Pancreas (tissue), 10 donors: ENCODE measurements at places on chromosomes 7 and 10. TPM values are rescaled to one million over a fixed set of nuclear protein-coding genes. Genes with fewer than 3 reads are reported as not detected.

TRIM50 gene
- 27.0 TPM for total RNA-seq

P4HA1 gene
- 25.6 TPM for total RNA-seq

METTL27 gene
- 5.3 TPM for total RNA-seq

DGKI gene
- total RNA-seq = 0.04 TPM

SDHAF3 gene
- 6.1 TPM for total RNA-seq

DPYSL4 gene
- total RNA-seq = 0.57 TPM

DNA sequence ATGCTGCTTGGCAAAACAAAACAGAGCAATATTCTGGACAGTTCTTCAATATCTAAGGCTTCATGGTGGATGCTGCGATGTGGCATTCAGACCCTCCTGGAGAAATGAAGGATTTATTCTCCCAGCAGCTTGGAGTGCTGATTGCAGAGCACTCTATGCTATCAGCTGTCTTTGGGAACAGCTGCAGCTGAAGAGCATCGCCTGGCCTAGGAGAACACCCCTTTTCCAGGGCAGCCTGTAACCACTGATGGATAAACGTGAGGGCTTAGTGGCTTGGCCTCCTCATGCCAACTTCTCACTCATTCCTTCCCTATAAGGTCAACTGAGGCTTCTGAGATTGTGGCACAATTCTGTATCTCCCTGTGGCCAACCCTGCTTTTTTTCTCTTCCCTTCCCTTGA is 638.1 kb upstream of the CNTNAP2 start:
- DNase-seq = no peak

- DNase-seq = no peak
Measured at GRCh38 chr7:53209129-53209528, 173.7 kb downstream of the POM121L12 start.

DNA sequence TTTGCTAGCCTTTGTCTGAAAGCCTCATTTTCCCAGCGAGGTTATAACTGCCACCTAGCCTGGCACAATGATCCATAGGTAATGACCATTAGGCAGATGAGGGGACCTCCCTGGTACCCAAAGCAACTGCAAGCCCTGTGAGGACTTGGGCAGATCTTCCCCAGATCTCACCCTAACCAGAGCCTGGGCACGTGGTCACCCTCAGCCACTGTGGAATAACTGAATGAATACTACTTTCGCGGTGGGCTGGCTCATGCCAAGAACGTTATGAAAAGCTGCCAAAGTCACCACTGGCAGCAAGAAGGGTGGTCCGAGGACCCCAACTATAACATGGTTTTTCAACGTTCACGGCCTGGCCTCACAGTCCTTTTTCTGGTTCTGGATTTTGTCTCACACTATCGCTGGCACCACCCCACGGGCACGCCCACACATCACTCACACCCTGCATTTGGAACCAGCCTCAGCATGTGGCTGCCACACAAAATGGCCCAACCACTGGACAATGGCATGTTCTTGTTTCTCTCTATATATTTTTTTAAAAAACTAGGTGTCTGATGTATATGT is 3.4 kb downstream of the PRKAG2 start:
- DNase-seq = peak; percentile 28

DNA sequence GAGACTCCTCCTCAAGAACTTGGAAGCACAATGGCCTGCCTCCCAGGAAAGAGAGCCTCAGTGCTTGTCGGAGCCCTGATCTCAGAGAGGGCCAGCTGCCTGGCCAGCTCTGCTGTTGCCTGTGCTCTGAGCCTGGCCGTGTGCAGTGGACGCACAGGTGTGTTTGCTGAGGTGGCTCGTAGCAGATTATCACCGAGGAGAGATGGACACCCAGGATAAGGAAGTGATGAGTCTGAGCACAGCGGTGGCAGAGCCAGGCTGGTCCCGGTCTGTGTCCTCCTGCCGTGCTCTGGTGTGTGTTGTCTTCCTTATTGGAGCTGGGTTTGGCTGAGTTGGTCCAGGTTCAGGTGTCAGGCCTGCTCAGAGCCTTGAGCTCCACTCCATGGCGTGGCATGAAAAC is 208.5 kb downstream of the EBF3 start:
- no peak for DNase-seq

- DNase-seq = no peak
Measured at GRCh38 chr7:144468990-144469732, 65.7 kb upstream of the NOBOX start.

- no peak for DNase-seq
Measured at GRCh38 chr7:20188567-20188966, 28.6 kb downstream of the MACC1 start.

DNA sequence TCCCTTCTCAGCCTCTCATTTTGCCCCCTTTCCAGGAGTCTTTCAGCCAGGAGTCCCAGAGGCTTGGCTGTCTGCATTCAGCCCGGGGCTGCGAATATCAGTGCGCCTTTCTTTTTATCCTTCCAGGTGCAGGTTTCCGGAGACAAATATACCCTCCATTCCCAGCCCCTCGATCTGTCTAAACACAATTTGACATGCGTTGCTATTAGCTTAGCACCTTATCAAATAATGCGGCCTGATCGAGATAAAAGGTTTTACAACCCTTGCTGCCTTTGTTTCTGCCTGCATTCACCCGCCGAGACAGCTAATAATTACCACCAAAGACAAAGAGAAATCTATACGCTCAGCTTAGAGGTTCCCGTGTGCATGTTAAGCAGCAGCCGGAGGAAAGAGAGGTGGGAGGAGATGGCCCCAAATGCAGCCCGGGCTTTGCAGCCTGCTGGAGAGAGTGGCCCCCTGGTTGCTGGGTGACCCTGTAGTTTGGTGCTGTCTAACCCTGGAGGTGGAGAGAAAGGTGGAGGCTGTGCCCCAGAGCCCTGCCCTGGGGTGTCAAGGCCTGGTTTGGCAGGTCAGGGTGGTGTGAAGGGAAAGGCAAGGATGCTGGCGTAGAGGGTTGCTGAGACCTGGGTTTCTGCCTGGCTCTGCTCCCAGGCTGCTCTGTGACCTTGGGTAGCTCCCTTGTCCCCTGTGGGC is 185.3 kb downstream of the RPS24 start:
- no peak for DNase-seq
